CD4-positive, alpha-beta T cell (primary cell): ENCODE measurements at places on chromosomes 2 and 18.
A peak's percentile ranks its signal among the peaks of the same experiment; 100 is the strongest.

DNA sequence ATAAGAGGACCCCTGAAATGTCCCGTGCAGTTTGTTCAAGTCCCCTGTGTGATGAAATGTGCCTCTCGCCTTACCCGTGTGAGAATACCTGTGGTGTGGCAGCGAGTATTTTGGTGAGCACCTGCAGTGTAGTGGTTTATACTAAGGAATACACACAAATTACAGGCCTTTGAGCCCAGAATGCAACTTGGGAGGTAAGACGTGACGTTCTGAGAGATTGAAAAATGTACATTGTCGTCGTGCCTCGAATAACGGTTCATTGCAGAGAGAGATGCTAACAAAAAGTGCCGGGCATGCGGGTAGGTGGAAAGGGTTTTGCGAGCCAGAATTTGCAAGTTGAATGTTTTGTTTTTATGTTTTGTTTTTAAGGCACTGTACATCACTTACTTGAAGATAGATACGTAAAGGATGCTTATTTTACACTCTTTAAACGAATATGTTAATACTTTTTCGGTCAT is 867 bp downstream of the RBBP8 start:
- no peak for DNase-seq

DNA sequence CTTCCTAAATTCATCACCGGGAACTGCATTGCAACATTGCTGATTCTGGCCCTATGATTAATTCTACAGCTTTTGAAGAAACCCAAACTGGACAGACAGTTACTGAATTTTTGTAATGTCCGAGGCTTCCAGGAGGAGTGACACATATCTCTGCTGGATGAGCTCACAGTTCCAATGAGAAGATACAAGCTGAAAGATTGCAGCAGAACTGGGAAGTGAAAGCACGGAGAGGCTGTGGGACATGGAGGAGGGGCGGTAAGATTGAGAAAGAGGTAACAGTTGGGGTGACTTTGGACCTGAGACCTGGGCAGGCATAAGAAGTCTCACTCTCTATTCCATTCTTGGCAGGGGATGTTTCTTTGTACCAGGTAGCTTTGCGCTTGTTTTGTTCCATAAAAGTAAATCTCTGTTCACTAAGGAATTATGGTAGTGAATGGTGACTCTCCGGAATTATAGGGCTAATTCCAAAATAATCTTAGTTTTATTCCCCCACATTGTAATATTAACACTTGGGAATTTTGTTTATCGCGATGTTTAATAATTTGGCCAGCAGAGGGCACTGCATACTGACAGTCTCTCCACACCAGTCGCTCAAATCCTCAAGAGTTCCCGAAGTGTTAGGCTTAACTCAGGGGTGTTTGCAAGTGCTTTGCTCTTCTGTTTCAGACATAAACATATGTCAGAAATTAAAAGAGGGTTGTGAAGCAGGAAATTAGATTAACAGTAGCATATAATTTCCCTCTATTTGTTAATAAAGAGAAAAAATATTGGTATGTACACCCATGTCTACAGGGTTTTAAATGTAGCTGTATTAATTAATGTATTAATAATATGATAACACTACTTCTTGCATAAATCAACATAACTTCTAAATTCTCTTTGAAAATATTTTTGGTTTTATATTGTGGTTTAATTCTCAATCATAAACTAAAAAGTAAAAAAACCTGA is 201.4 kb downstream of the SOCS6 start:
- peak; percentile 19 for DNase-seq

DNA sequence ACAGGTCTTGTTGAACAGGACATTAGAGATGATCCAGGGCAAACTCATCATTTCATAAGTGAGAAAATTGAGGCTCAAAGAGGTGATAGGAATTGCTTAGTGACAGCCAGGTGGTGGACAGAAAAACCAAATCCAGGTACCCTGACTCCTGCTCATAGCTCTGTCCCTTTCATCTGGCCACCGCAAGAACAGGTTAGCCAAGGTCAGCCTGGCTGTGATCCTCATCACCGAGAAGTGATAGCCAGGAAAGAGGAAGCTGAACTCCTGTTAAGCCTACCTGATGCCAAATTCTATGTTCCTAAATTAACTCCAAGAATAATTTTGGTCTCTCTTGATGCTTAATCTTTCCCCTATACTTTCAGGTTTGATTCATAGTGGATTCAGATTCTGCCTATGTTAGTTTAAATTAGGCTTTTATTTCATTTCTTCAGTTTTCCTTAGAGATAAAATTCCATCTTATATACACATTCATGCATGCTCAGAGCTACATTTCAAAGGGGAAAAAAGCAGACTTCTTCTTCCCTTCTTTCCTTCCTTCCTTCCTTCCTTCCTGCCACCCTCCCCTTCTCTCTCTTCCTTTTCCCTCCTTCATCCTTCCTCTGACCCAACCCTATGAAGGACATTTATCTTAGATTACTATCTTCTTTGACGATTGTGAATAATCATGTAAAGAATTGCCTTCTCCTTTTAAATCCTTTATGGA is 17.3 kb upstream of the CRIM1 start:
- DNase-seq: no peak

- no peak for DNase-seq
Measured at GRCh38 chr18:73777356-73778031, 370.1 kb downstream of the FBXO15 start.

- DNase-seq: no peak
Measured at GRCh38 chr2:44972771-44973535, 31.5 kb downstream of the SIX3 start.

DNA sequence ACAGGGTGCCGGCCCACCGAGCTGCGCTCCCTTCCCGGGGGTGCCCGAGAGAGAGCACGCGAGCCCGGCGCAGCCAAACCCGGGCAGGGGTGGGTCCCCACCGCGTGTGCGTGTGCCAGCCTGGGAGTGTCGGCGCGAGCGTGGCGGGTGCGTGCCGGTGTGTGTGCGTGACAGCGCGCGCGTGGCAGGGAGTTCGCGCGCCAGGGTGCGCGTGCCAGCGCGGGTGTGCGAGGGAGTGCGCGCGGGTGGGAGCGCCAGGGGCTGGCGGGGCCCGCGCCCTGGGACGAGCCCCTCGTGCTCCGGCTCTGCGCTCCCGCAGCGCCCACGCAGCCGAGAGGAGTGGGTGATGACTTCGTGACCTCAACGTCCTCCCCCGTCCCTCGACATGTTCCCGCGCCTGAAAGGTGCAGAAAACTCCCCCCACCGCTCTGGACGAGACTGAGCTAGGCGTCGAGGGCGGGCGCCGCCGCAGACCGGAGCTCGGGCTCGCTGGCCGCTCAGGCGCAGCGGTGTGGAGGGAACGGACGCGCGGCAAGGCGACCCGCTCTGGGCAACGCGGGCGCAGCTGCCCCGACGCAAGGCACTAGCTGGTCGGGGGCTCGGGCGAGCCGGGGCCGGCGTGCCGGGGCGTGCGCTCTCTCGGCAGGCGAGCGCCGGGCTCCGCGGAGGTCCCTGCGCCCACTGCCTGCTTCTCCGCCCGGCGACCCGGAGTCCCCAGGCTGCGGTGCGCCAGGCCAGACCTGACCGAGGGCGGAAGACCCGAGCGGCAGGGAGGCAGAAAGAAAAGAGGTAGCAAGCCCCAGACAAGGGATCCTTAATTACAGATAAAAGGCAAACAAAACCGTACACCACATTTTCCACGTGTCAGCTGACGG is 582.8 kb downstream of the ZEB2 start:
- no peak for DNase-seq

DNA sequence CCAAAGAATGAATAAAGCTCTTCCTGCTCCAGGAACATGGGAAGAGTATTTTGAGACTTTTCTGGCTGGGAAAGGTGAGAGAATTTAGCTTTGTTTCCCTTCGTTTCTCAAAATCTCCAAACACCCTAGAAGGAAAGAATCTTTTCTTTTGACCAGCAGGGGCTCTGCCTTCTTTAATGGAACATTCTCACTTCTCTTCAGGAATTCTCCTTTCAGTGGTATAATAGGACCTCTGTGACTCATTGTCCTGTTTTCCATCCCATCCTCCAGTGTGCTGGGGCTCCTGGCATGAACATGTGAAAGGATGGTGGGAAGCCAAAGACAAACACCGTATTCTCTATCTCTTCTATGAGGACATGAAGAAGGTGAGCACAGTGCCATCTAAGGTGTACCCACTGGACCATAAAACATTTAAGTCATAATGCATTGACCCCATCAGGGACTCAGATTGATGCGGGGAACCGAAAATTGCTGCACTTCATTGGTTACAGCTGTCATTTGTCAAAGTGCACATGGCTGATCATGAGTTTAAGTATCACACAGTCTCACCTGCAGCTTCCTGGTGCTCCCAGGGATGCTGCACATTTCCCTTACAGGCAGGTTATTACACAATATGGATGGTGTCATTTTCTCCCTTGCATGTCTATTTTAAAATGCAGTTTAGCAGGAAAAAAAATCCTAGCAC is 5.5 kb downstream of the SULT1C4 start:
- no peak for DNase-seq
